ENCODE measurements at places on chromosomes 1 and 21.
A peak's percentile ranks its signal among the peaks of the same experiment; 100 is the strongest.

DNA sequence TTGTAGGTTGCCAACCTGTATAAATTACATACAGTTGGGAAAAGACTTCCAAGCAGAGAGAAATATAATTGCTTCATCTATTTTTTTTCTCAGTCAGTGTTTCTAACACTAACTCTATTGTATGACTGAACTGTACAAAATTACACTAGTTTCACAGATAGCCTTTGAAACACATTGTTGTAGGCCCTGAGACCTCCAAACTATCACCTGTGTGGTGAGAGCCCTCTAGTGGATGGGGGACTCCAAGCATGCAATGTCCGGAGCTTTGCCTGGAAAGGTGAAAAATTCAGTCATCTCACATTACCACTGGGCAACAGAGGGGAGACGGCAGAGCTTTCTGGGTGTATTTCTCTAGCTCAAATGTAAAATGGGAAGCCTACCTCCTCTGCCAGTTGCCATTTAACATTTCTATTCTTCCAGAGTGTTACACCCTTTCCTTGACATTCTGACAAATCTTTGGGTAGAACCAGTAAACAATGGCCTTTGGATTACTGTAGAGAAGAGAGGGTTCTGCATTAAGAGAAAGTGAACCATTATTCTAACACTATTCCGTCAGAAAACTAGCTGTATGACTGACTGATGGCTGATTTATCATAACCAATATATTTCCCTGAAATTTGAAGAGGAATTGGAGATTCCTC is 212.2 kb downstream of the LYPLAL1 start:
- DNase-seq, result peak; percentile 50

DNA sequence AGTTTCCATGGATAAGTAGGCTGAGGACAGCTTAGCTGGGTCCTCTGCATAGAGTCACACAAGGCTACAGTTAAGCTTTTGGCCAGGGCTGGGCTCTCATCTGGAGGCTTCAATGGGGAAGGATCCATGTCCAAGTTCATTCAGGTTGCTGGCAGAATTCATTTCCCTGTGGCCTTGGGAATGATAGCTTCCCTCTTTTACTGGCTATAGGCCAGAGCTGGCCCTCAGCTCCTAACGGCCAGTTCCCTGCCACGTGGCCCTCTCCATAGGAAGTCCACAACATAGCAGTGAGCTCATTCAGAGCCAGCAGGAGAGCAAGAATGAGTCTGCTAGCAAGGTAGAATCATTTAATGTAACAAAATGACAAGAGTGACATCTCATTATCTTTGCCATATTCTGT is 15.1 kb upstream of the PODN start:
- no peak for DNase-seq

- no peak for DNase-seq
Observed at GRCh38 chr1:211318576-211319280, 7.9 kb upstream of the TRAF5 start.

GRCh38 chr1:45942411-45942810 is 139.0 kb downstream of the MAST2 start:
- no peak for DNase-seq

DNA sequence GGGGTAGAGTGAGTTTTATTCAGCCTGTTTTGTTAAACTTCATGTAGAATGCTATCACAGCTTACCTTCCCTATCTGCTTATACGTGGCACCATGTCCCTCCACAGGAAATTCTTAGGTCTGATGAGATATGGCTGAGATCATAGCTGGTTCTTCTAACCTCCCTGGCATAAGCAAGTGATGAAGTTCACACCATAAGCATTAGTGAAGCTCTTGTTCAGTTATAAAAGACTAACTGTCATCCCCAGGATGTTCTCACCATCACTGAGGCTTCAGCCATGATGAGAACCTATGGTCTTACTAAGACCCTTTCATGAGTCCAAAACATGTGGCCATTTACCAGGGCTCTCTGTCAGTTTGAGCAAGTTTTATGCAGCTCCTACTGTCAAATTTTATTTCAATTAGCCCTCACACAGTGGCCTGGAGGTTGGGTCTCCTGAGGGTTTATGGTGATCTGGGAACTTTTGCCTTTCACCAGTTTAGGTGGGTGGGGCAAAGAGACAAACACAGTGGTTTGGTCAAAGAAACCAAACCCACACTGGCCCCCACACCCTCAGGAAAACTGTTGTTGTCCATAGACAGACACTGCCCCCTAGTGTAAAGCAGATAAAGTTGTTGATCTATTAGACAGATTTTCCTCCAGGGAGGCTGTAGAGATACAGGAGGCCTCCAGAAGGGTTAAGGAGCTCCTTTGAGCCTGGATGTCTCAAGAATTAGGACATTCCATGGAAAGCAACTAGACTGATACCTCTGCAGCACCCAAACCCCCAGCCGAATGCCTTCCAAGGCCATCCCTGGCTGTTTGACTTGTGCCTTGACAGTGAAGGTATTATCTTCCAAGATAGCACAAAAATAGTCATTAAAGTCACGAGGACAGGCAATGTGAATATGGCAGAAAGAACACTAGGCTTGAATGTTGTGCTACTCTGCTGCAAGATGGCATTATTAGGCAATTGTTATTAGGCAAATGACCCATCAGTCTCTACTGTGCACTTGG is 5.0 kb downstream of the SLC22A15 start:
- DNase-seq, result peak; percentile 10

DNA sequence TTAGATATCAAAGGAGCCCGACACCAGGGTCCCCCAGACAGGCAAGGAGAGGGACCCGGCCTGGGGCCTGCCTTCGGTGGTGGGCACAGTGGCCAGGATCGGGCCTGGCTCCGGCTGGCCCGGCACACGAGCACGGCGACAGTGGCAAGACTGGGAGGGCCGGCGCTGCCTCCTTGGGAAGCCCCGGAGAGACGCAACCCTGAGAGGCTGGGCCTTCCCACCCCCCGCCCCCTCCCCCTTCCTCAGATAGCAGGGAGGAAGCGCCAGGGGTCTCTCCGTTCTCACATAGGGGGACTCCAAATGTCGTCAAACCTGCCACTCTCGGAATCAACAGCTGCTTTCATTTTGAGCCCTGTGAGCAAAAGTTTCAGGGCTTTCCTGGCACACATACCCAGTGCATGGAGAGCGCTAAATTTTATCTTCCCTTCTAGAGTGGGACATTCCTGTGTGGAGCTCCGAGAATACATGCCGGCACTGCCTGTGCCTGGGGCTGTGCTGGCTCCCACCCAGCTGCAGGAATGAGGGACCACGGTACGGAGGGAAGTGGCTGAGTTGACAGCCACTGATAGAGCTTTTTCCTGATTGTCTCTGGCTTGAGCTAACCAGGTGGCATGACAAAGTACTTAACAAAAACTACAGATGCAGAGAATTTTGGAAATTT is 62.4 kb downstream of the CD247 start:
- peak; percentile 47 for DNase-seq

GRCh38 chr1:182786223-182786994 is 3.2 kb upstream of the NPL start:
- peak; percentile 50 for DNase-seq

DNA sequence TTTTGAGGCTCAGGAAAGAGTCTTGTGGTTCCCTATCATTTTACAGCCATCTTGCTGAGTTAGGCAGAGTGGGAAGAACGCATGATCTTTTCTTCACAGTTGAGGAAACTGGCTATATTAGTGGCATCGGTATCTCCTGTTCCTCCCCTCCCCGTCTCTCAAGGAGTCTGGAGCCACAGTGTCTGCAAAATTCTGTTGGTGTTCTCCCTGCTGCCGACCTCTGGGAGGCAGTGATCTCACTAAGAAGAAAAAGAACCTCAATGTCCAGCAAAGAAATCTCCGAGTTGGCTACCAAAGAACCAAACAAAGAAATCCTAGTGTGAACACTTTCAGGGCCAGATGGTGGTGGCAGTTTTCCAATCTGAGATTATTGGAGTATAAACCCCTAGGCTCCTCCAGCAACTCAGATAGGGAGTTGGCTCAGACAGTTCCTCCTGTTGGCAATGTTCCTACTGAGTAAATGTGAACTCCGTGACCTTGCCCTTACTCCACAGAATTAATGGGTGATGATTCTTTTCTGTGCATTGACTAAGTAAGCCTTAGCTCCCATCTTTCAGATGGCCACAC is 41.2 kb downstream of the PRAMEF20 start:
- DNase-seq, result no peak

DNA sequence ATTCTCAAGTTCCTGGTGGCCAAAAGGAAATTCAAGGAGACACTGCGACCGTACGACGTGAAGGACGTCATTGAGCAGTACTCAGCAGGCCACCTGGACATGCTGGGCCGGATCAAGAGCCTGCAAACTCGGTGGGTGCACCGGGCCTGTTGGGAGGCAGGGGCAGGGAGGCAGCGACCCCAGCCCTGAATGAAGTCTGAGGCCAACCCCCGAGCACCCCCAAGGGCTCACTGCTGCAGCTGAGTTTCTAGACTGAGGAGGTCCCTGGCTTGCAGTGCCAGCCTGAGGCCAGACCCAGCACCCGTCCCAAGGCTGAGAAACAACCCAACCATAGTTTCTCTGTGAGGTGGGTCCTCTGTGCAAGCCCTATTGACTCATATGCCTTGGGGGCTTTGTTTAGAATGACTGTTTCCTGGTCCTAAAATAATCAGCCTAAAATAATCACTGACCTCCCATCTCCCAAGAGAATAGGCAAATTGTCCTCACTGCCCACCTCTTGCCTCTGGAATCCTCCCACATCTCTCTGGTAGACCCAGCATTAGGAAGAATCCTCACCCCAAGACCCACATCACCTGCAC is 27.1 kb downstream of the CITED4 start:
- DNase-seq, result no peak

GRCh38 chr1:203091761-203092330 is 6.0 kb upstream of the MYOG start:
- no peak for DNase-seq

DNA sequence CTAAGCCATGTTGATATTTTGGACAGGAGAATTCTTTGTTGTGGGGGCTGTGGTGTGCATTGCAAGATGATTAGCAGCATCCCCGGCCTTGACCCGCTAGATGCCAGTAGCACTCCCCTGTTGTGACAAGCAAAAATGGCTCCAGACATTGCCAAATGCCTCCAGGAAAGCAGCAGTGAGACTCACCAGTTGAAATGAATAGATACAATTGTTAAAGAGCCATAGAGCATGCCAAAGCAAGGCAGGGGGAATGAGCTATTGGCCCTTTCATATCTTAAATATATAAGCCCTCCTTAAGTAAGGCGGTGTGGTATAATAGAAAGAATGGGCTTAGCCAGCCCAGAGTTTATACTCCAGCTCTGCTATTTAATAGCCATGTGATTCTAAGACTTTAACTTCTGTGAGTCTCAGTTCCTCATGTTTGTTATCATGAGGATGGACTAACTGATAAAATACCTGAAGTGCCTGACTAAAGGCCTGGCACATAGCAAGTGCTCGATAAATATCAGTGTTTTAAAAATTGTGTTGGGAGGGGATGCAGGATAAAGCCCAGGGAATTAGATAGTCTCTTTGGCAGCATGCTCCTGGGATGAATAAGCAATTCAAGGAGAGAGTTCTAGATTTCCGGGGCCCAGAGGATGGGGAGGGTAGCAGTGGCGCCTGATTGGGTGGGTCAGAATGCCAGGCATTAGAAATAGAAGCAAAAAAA is 21.1 kb upstream of the RGS4 start:
- no peak for DNase-seq

GRCh38 chr21:43909741-43910400 is 44.8 kb downstream of the AGPAT3 start:
- no peak for DNase-seq

DNA sequence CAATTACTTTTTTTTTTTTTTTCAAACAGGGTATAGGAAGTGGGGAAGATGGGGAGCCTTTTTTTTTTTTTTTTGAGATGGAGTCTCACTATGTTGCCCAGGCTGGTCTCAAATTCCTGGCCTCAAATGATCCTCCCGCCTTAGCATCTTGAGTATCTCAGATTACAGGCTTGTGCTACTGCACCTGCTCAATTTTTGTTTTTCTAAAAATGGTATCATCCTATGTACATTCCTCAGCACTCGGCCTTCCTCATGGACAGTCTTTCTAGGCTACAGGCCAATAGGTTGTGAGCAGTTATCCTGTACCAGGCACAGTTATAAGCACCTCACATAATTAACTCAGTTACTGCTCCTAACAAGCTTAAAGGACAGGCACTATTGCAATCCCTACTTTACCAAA is 132.1 kb upstream of the EDN2 start:
- no peak for DNase-seq

All from activated CD4-positive, alpha-beta T cell treated with anti-CD3 and anti-CD28 coated beads, Interleukin-2, amount 50 U/mL, for 48 hours (primary cell).